SW480 (cell line): ENCODE measurements at places on chromosomes 5 and 9.

DNA sequence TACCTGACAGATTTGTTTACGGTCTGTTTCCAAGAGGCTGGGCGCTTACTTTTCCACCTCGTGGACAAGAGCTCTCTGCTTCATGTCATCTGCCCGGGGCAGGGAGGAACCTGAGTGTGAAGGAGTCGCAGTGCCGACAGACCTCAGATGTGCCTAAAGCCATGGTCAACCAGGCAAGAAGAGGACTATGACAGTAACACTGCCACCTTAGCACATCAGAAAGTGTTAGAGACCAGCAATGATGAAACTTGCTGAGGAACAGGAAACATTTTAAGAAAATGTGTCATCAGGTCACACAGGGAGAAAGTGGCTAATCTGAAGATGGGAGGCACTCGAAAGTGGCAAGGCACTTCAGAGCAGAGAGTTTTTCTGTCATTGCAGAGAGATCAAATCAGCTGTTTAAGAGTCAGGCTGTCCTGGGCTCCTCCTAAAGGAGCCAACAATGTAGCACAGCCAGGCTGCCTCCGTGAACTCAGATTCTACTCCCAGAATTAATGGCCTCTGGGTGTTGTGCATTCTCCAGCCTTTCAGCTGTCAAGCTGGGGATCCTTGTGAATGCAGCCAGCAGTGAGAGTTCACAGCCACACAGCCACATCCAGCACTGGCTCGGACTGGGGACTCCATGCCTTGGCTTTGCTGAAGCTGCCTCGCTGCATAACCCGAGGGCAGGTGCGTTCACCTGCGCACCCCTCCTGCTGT is 94.6 kb downstream of the RAPGEF1 start:
- no peak for DNase-seq

- no peak for DNase-seq
These were observed 233.8 kb downstream of the GAS1 start for GRCh38 chr9:86713470-86713869.

DNA sequence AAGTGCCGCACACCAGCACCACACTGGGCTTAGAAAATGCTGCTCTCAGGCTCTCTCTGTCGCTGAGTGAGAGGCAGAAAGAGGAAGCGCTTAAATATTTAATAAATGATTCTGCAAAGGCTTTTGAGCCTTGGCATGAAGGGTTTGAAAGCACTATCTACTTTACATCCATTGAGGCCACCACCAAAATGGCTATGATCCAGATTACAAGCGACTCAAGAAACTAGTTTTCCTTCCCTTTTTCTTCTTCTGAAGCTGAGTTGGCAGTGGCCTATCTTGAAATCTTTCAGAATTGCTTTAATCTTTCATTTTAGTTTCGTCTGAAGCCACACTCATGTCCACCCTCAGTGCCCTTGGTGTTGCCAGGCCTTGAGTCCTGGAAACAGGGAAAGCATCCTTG is 59.5 kb downstream of the EBF1 start:
- DNase-seq, result no peak

DNA sequence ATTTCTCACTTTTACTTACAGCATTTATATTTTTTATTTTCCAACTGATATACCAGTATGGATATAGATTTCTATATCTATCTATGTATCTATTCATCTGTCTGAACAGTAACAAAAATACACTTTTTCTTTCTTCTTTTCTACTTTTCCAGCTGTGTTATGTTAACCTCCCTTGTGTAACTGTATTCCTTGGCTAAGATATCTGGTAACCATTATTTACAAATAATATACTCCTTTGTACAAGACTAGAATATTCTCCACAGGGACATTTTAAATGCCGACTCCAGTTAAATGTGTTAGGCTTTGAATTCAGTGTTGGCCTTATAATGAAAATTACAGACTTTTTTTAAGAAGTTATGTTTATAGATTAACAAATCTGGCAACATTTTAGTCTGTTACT is 168.7 kb downstream of the XRCC4 start:
- DNase-seq, result no peak

GRCh38 chr5:132474881-132475496 is 15.6 kb downstream of the IRF1 start:
- DNase-seq, result no peak

DNA sequence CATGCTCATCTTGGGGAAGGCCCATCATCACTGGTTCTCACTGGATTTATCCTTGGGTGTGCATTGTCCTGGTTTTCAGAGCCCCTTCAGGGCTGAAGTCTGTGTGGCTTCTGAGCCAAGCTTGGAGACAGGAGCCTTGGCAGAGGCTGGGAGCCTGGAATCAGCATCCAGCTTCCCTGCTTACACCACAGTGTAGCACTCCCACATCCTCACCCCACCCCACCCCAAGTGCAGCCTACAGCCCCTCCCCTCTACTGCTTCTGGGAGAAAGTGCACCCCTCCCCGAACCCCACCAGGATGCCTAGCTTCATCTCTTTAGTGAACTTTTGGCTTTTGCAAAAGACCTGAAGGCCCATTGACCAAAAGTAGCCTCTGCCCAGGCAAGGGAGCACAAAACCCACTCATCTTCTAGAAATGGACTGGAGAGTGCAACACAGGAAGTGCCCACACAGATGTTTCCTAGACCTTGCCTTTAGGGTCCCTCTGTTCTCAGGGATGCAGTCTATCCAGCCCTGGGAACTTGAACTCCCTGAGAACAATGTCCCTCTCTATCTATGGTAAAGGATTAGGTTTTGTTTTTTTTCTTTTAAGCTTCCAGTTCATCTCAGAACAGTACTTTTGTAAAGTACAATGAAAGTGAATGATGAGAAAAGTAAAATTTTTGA is 189.7 kb downstream of the PALM2AKAP2 start:
- DNase-seq, result no peak

- peak; percentile 21 for DNase-seq
These were observed 15.5 kb upstream of the SLC36A3 start for GRCh38 chr5:151318850-151319732.

DNA sequence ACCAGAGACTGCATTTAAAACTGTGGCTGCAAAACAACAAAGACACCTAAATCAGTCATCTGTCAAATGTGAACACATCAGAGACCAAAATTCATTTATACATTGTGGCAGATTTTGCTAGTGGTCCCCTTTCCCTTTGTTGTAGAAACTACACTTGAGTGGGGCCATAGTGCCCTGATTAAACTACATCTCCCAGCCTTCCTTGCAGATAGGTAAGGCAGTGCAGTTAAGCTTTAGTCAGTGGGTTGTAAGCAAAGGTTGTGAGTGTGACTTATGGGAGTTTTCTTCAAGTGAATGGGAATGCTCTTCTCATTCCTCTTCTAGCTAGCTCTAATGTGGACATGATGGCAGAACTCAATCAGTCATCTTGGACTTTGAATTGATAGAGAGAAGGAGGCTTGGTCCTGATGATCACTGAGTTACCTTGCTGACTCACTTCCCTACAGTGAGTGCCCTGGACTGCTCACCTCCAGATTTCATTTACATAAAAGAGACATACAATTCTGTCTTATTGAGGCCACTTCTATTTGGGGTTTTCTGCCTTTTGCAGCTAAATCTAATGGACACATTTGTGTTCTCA is 35.2 kb upstream of the SPARC start:
- DNase-seq, result no peak

DNA sequence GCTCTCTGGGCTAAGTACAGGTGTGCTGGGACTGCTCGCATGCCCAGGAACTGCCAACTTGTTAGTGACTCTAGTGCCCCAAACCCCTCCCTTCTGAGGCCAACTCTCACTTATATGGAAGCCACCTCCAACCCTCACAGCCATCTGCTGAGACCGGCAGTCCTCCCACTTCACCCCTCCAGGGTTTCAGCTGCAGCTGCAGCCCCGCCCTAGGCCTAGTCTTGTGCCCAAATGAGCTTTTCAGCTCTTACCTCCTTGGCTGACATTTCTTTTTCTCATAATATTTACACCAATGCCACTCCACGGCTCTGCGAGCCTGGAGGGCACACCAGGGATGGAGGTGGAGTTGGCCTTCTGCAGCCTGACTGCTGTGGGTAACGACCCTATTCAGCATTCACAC is 166.6 kb downstream of the ROR2 start:
- DNase-seq, result no peak

DNA sequence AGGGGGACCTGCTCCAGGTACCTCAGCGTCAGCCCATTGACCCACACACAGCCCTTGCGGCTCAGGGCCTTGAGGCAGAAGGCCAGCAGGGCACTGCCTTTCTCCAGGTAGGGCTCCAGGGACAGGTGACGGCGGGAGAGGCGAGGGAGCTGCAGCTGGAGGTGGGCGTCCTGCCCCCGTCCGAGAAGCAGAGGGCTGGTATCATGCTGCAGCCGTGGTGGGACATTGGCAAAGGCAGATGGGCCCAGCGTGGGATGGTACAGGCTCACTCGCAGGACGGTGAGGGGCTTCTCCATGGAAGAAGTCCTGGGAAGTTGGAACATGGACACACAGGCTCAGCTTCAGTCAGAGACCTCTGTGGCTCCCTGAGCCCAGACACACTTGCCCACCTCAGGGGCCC is 2.5 kb upstream of the DCANP1 start:
- no peak for DNase-seq

DNA sequence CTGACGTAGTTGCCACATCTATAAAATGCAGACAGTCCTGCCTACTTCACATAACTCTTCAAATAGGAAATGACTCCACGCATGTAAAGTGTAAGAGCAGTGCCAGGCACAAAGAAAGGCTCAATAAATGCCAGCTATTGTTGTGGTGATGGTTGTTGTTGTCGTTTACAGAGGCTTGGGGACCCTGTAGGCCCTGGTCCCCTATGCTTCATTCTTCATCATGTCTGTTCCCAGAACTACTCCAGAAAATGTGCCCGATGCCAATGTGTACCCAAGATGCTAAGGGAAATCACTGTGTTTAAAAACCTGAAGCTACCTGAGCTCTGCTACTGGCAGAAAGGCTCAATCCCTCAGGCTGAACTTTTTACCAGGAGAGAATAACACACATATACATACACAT is 9.1 kb downstream of the SLIT3 start:
- DNase-seq, result no peak

GRCh38 chr5:180830253-180831138 is 27.9 kb upstream of the MGAT1 start:
- peak; percentile 46 for DNase-seq

GRCh38 chr5:161676103-161676502 is 9.4 kb upstream of the GABRA6 start:
- DNase-seq, result peak; percentile 31

DNA sequence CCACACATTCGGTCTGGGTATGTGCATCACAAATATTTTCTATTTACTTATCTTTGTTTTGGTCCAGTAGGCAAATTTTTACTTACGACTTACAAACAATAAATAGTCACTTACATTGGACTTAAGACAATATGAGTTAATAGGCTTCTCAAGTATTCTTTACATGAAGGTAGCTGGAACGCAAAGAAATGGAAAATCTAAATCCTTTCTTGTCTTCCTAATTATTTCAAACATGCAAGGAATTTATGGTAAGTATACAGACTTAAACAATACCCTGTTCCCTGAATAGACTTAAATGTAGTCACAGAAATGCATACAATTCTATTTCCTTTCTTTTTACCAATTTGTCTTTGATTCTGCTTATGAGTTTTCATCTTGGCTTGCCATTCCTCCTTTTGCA is 262.6 kb upstream of the EFNA5 start:
- DNase-seq, result no peak
